Dermis microvascular lymphatic vessel endothelial cell (primary cell): ENCODE measurements at places on chromosomes 2 and 18.

DNA sequence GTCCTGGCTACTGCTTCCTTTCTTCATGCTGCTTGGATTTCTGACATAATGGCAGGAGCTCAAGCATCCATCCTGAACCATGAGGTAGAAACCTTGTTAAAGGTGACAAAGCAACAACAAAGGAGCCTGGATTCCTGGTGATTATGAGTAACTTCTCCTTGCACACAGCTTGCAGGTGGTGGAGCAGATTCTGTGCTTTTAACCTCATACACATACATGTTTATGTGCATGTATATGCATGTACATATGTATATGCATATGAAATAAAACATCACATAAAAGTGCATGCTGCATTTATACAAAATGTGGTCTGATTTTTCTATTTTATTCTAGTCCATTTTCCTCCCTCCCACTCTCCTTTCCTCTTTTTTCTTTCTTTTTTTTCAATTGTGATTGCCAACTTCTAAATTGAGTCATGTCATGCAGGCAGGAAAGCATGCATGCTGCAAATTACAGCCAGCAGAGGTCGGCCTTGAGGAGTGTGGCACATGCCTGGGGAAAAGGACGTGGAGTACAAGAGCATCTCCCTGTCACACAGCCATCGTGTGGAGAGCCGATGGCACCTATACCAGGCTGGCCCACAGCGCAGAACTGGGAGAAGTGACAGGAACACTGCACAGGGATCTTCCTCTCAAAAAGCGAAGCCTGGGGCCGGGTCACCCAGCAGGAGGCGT lies 17.9 kb downstream of the LCT start:
- peak; percentile 18 for DNase-seq

- DNase-seq = no peak
Observed at GRCh38 chr2:27255660-27256059, 7.2 kb downstream of the SLC30A3 start.

DNA sequence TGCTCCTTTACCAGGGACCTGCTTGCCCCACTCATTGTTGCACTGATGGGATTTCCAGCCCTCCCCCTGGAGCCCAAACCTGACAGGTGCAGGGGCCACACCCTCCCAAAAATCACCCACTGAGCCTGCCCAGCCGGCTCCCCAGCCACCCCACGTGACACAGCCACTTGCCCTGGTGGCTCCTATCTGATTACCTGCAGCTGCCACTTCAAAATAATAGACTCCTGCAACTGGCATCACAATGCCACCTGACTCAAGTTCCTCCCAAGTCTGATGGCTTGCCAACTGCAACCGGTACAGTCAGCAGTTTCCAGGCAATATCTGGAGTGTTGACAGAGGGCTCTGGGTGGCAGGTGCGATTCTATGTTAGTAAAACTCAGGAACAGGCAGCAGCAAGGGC lies 66.2 kb downstream of the CRACDL start:
- DNase-seq = no peak

DNA sequence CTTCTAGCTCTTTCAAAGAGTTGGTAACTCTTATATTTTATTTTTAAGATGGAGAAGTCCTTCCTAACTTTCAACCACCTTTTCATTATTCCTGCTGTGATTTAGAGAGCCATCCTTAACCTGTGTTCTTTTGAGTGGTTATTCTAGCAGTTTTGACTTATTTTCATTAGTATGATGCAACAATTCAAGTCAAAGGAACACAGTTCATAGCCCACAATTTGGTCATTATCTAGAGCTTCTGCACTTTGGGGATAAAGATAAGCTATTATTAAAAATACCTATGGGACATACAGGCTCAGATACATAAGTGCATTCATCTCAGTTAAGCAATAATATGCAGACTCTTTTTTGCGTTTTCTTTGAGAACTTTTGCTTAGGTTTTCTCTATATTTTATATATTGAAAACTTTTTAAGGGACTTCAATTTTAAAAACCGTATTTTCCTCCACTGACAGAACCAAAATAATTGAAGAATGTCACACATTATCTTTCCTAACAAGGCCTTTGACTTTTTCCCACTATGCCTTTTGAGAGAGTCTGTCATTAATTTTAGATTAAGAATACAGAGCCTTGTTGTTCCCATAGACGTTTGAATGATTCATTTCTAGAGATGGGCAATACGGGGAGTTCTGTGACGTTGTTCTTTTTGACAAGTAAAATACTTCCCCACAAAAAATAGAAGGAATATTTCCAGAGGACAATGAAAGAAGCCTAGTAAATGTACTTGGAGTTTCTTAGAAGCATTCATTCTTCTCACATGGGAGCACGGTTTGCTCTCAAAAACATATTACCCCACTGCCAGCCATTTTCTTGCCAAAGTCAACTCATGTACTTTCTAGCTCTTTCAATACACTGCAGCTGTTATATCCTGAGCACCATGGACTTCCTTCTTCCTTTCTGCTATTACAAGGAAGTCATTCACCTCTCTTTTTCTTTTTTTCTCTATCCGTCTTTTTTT lies 42.9 kb upstream of the RASGRP3 start:
- DNase-seq = peak; percentile 63

- no peak for DNase-seq
Observed at GRCh38 chr2:9712263-9712662, 81.5 kb upstream of the YWHAQ start.

- no peak for DNase-seq
Observed at GRCh38 chr2:9556121-9556743, 602 bp upstream of the ADAM17 start.

- no peak for DNase-seq
Observed at GRCh38 chr2:174328114-174328960, 6.4 kb upstream of the SP9 start.

DNA sequence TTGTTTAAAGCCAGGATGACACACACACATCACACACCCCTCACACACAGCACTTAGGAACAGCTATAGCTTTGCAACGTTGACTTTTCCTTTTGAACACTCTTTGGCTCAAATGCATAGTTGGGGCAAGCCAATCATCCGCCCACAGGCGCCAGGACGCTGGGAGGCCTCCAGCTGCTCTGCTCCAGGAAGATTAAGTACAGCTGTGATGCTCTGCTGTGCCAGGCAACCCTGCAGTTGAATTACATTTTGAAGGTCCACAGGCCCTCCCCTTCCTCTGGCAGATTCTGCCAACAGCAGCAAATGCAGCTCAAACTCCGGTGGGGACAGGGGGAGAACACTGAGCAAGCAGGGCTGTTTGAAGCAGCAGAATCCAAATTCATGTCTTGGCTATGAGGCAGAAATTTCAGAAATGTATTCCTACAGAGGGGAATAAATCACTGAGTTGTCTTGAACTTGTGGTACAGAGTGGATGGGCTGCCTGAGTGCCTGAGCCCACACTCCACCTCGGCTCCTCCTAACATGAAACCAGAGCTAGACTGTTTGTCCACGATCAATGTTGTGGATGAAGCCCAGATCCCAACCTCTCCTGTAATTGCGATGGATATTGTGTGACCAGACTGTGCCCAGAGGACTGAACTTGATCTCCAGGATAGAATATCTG lies 86.5 kb upstream of the PPP1CB start:
- peak; percentile 51 for DNase-seq

GRCh38 chr2:239567786-239568185 lies 167.0 kb upstream of the HDAC4 start:
- DNase-seq = no peak

DNA sequence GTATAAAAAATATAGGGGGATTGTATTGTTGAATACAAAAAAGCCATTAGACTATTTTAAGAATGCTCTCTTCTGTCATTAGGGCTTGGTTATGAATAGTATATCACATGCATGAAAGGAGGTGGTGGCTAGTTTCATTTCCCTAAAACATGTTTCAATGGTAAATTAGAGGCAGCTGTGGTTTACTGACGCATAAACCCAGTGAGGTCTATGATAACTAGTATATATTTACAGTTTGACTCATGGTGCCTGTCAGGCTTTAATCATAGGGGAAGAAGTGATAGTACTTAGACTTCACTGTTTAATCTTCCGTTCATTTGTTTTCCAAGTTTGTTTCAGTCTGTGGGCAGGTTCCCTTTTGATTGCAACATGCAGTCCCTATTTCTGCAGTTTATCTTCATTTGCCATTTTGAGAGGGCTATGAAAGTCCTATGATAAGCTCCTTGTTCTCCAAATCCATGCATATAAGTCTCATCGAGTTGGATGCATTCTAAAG lies 55.1 kb upstream of the MAP4K3 start:
- peak; percentile 39 for DNase-seq

- no peak for DNase-seq
Observed at GRCh38 chr2:9310798-9311197, 104.2 kb downstream of the ASAP2 start.

GRCh38 chr2:23484275-23484674 lies 99.3 kb downstream of the KLHL29 start:
- no peak for DNase-seq

- DNase-seq = no peak
Observed at GRCh38 chr2:192827735-192828134, 633.0 kb upstream of the TMEFF2 start.

DNA sequence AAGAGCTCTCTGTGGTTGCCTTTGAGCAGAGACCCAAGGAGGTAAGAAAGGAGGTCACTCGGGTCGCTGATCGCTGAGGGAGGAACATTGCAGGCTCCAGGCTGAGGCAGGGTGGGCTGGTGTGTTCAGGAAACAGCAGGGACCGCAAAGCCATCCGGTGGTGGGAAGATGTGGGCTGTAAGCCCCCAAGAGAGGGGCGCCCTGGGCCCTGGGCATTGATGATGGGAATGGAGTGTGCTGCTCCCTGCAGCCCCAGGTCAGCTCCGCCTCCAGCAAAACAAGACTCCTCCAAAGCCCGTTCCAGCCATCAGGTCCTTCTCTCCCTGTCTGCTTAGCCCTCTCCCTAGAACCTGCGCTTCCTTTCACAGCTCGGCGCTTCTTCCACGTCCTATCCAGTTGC lies 229.7 kb downstream of the KLHL29 start:
- no peak for DNase-seq

- peak; percentile 11 for DNase-seq
Observed at GRCh38 chr2:135664623-135665068, 77.0 kb upstream of the UBXN4 start.

DNA sequence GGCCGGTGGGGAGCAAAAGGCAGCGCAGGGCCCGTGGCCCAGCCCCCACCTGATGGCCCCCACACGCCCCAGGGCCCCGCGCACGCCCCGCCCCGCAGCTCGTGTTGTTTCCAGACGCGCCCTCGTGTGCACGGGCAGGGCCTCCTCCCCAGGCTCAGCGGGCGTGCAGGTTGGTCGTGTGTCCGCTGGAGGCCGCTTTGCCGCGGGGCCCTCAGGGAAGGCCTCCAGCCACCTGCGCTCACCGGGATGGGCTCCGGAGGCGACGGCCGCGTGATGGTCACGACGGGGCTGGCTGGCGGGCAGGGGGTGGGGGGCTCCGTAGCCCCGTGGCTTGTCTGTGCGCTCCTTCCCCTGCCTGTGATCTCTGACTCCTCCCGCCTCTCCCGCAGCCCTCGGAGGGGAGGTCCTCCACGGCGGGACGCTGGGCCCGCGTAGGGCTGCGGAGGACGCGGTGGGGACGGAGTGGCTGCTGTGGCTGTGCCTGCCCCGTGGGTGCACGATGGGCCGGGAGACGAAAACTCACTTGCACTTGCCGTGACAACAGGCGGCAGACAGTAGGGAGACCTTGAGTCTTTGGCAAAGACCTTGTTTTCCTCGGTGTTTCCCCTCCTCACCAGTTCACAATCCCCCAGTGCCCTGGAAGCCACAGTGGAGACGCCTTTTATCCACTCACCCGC lies 67.1 kb downstream of the RTP5 start:
- no peak for DNase-seq

DNA sequence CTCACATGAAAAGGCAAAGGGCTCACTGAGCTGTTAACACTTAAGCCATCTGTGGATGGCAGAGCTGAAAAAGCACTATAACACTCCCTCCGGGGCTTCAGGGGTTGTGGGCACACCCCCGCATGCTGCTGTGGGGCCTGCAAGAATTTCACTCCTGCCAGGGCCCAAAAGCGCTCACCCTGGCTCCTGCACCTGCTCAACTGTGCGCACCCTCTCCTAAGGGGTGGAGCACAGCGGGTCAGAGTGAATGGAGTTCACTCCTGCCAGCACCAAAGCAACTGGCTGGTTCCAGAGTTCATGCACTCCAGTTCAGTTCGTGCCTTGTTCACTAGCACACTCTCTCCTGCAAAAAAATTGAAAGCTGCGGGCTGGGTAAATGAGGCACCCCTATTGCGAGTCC lies 814.2 kb upstream of the SLC39A10 start:
- DNase-seq = no peak

DNA sequence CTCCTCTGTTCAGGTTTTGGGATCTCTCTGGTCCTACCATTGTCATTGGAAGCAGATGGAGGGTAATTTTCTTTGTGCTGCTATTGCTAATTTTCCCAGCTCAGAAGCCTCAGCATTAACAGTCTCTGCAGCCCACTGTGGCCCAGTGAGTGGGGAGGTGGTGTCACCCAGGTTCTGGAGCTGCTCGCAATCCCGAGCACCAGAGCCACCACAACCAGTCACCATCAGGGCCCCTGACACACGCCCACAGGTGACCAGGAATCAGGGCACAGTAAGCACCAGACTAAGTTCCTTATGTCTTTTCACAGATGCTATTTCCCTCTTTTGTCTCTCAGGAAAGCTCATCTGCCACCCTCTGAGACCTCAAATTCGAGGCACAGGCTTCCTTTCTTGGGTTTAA lies 87.9 kb downstream of the SEPTIN10 start:
- DNase-seq = no peak

- peak; percentile 12 for DNase-seq
Observed at GRCh38 chr2:200944467-200945394, 18.7 kb downstream of the ORC2 start.

GRCh38 chr18:39555496-39555895 lies 1989.9 kb upstream of the CELF4 start:
- DNase-seq = no peak

DNA sequence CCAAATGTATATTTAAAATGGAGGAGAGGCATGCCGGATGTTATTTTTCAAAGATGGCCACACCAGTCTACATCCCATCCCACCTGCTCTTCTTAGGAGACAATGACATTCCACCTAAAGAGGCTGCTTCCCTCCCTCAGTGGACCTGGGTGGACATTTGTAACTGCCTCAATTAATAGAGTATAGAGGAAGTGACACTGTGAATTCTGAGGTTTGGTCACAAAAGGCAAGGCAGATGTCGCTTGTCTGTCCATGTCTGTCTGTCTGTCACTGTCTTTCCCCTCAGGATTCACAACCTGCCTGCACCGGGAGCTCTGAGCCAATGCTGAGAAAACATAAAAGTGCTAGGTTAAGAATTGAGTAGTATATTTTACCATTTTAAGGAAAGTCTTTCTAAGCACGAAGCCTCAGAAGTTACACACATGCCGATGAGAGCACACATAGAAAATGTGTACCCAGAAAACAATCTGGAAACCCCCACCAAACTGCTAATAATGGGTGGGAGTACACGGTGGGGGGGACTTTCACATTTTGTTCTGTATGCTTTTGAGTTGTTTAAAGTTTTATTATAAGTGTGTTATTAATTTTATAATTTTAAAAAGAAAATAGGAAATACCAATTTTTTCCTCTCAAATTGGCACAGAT lies 21.0 kb downstream of the MIB1 start:
- no peak for DNase-seq

- DNase-seq = no peak
Observed at GRCh38 chr18:621291-622043, 24.7 kb downstream of the CLUL1 start.

DNA sequence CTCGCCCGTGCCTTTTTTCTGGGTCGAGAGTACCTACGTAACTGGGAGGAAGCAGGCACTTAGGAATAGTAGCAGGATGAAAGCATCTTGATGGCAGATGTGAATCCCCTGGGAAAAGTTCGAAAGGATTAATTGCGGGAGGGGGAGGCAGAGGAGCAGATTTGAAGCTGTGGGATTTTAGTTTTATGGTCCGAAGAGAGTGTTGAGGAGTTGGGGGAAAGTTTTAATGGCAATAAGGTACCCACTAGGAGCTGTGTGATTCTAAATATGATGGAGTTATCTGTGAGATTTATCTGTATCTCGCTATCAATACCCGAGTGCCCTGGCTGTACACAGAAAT lies 1.1 kb downstream of the AGFG1 start:
- no peak for DNase-seq
